ENCODE measurements at places on chromosomes 2 and 18. TPM values are rescaled to one million over a fixed set of nuclear protein-coding genes. Genes with fewer than 3 reads are reported as not detected.

- no peak for DNase-seq
Measured at GRCh38 chr2:28036307-28036706, 145.8 kb downstream of the BABAM2 start.

The RPRM gene
- 0.34 TPM for total RNA-seq

The SERPINB12 gene
- not detected for total RNA-seq

The RNU2-63P gene
- not detected for total RNA-seq

GRCh38 chr2:219045937-219046550, 4.7 kb upstream of the CFAP65 start:
- DNase-seq, result peak; percentile 33

DNA sequence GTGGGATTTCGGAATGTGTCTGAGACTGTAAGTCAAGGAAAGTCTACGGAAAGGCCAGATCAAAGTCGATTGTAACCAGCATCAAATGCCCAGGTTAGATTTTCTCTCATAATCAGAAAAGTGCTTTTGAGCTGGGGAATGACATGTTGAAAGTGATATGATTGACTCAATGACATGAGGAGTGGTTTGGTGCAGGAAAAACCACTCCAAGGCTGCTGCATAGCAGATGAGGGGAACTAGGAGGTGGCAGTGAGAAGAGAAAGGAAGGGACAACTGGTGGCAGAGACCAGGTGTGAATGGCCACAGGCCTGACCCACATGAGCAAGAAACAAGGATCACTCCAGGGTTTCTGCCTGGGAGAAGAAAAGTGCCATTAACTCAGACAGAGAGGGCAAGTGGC, 822 bp downstream of the SLC35F6 start:
- DNase-seq, result no peak

GRCh38 chr2:88690591-88691338, 708 bp upstream of the RPIA start:
- DNase-seq, result peak; percentile 25

DNA sequence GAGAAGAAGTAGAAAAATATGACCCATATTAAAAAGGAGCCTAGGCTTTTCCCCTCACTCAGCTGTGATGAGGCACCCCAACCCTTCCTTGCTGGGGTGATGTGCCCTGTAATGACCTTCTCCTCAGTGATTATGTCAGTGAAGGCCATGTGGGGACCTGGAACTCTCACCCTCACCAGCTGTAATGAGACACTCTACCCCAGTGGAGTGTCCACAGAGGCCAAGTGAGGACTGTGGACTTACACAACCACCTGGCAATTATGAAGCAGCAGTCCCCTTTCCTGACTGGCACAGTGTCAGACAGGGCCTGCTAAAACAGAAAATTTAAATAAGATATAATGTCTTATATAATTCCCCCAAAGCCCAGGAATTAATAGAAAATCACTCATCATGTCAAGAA, 54.2 kb downstream of the SEMA4F start:
- DNase-seq, result peak; percentile 15

DNA sequence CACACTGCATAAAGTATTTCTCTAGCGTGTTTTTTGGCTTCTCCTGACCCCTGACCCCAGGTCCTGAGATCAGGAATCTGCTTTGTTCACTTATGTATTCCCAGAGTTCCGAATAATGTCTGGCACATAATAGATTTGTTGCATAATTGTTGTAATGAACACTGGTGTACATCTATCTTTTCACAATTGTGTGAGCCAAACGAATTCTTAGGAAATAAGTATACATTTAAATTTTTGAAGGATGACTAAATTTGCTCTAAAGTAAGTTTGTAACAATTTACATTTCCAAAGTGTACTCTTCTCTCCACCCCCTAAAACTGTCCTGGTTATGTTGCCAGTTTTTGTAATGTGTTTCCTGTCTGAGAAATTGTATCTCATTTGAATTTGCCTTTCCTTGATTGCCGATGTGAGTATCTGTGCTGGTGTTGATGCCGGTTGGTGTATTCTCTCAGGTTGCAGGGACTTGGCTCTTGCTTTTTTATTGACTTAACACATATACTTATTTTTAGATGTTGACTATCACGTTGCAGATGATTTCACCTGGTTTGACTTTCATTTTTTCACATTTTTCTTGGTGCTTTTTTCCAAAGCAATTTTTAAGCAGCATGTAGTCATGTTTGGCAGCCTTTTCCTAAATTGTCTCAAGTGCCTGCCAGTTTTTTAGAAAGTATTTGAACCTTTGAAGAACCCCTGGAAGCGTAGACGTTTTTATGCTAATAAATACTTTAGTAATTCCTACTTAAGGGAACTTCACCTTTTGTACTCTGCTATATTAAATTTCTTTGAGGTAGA, 16.1 kb upstream of the FARP2 start:
- no peak for DNase-seq

The ZNF516 gene
- total RNA-seq, result 2.6 TPM

DNA sequence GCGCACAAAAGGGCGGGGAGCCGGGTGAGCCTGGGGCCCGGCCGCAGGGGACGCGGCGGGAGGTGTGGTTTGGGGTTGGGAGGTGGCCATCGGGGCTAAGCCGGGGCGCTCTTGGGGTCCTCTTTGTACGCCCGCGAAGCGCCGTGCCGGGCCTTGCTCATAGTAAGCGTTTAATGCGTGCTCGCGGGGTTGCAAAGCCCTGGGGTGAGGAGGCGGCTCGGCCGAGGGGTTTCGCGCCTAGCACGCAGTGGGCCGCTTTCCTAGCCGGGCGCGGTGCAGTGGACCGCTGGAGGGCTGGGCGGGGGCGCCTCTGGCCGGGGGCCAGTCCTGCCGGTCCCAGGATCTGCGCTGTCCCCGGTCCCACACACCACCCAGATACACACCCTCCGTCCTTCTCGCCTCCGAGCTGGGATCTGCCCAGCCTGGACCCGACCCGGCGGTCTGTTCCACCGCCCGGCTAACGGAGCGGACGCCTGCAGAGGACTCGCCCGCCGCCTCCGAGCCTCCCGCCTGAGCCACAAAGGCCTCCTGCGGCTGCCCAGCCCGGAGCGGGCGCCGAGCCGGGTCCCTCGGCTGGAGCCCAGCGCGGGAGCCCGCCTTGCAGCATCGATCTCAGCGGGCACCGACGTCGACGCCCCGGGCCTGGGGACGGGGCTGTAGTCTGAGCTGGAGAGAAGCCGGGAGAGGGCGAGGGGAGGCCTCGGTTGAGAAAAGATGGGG, 564 bp downstream of the DPYSL5 start:
- DNase-seq, result peak; percentile 20

GRCh38 chr2:47508641-47509040, 105.7 kb downstream of the MSH2 start:
- no peak for DNase-seq

- peak; percentile 96 for DNase-seq
Measured at GRCh38 chr2:163667064-163667887, 68.5 kb downstream of the FIGN start.

GRCh38 chr2:160371251-160372009, 122.2 kb downstream of the RBMS1 start:
- DNase-seq, result no peak

- DNase-seq, result no peak
Measured at GRCh38 chr2:67340133-67341011, 56.8 kb upstream of the ETAA1 start.

The SKA1 gene
- total RNA-seq, result 37.5 TPM

GRCh38 chr2:127640082-127641072, 5.6 kb upstream of the GPR17 start:
- DNase-seq, result no peak

DNA sequence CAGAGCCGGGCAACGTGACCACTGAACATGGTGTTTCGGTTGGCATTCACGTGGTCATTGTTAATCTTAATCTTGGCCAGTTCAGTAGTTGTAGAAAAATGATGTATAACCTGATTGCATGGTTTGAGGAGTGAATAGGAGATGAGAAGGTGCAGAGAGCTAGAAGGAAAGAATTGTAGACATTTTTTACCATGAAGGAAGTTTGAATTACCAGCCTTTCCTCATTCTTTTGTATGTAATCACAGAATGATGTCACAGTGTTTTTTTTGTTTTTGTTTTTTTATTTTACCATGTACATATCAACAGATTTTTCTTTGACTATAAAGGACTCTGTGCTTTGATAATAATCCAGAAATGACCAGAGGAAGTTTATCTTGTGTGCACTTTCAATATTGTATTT, 126.3 kb downstream of the LTBP1 start:
- no peak for DNase-seq

DNA sequence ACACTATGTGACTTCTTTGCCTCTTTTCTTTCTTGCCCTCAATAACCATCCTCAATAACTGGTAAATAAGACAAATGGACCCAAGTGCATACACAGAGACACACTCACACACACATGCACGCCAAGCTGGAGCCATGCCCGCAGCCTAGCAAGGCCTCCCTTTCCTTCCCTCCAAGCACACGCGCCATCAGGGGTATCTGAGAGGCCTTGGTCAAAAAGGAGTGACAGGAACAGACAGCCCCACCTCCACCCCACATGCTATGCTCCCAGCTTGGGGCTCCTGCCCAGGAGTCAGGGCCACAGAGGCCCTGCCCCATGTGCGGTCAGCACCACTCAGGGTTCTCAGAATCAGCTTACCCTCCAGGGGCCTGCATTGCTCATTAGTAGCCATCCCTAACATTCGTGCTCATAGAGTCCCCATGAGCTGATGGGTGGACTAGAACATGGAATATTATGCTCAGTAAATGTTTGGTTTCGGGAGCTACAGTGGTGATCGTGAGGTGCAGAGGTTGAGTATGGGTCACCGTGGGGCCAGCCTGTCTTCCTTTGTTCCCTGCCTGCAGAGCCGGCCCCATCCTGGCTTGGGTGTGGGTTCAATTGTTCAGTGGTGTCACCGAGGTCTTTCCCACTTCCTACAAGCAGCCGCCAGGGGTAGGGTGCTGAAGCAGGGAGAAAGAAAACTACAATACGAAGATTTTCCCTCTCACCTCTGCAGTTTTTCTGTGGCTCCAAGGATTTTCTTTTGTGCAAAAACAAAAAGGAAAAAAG, 158.2 kb upstream of the RAB12 start:
- DNase-seq, result no peak

GRCh38 chr2:15712551-15713342, 121.1 kb downstream of the DDX1 start:
- no peak for DNase-seq

The LTBP1 gene
- 9.2 TPM for total RNA-seq

- DNase-seq, result no peak
Measured at GRCh38 chr2:42046819-42047487, 868 bp upstream of the PKDCC start.

DNA sequence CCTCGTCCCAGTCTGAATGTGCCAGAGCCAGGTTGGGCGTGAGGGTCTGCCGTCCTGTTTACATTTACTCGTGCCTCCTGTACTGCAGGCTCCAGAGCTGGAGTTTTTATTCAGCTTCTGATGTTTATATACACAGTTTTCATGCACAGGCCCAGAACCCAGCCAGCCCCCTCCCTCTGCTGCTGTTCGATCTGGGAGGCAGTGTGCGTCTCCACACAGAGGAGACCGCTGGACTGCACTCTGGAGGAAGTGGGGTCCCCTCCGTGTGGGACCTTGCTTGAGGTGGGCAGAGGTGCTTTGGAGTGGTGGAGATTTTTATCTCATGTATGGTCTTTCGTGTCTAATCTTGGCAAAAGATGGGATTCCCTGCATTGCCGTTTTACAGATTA, 90.6 kb downstream of the GLI2 start:
- no peak for DNase-seq

The KIF5C gene
- 1.3 TPM for total RNA-seq

- DNase-seq, result no peak
Measured at GRCh38 chr2:207905546-207905945, 119.8 kb downstream of the PLEKHM3 start.

DNA sequence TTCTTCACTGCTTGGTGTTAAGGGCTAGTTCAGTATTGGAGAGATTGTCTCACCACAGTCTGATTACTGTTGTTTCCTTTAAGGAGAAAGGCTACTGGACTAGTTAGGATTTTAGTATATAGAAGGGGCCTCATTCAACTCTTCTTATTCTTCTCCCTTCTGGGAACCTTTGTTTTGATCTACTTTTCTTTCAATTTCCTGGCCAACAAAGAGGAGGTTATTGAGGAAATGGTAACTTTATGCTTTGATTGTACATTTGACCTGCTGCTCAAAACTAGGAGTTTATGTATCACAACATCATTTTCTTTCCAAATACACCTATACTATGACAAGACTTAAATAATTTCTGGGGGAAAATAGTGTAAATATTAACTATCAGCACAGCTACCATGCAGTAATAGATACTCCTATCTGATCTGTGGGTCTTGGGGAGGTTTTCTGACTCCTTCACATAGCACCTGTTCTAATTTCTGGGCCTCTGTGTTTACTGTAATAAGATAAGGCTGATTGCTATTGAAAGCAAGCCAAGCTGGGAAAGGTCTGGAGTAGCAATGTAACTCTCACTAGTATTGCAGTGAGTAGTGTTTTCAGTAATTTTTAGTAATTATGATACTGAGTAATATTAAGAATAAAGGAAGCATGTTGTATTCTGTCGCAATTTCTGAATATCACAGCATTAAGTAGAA, 395.3 kb downstream of the NUP35 start:
- DNase-seq, result no peak

GRCh38 chr2:151860613-151861146, 32.5 kb upstream of the ARL5A start:
- peak; percentile 43 for DNase-seq

The HNMT gene
- 9.8 TPM for total RNA-seq

DNA sequence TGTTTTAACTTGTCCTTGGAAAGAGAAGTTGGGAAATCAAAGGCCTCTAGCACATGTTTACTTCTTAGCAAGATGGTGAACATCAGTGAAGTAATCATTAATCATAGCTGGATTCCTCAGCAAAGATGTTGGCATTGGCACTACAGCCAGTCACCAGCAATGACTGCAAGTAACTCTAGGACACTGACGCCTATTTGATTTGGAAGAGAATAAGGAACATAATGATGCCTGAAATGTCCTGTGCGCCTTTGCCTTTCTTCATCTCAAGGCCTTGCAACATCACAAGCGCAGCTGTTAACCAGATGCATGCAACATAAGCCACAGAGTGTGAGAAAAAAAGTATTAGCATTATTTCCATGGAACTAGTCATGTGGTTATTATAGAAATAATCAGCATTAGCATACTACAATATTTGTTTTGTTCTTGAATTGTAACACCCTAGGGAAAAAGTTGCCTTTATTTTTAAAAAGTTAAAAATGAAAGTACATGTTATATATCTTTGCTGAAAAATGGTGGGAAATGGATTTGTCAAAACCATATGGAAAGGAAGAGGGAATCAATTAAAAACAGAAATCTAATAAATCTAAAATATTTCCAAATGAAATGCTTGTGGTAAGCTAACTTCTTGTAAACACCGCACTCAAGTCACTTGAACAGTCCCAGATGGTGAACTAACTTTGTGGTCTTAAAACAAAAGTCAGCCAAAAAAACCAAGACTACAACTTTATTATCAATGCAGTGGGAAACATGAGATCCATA, 55.6 kb downstream of the THADA start:
- peak; percentile 59 for DNase-seq

The KIAA2012 gene
- total RNA-seq, result not detected

The CYBRD1 gene
- 43.7 TPM for total RNA-seq

The NRP2 gene
- total RNA-seq, result 84.6 TPM

The AQP12B gene
- total RNA-seq, result not detected

The CFAP65 gene
- not detected for total RNA-seq

Measured in M059J (cell line).